Tibial nerve (tissue), 4 donors: ENCODE measurements at places on chromosomes 3 and 15. TPM values are rescaled to one million over a fixed set of nuclear protein-coding genes. Genes with fewer than 3 reads are reported as not detected.

TIGIT gene
- total RNA-seq = not detected

CACNA2D3 gene
- total RNA-seq = 4.5 TPM

RTP3 gene
- not detected for total RNA-seq

IL20RB gene
- total RNA-seq = 50.9 TPM

LRRC31 gene
- total RNA-seq = not detected

CYP8B1 gene
- not detected for total RNA-seq

FOXB1 gene
- not detected for total RNA-seq
